Left ventricle myocardium inferior (tissue), 1 donor: ENCODE measurements at places on chromosomes 1 and 21.
A peak's percentile ranks its signal among the peaks of the same experiment; 100 is the strongest.

DNA sequence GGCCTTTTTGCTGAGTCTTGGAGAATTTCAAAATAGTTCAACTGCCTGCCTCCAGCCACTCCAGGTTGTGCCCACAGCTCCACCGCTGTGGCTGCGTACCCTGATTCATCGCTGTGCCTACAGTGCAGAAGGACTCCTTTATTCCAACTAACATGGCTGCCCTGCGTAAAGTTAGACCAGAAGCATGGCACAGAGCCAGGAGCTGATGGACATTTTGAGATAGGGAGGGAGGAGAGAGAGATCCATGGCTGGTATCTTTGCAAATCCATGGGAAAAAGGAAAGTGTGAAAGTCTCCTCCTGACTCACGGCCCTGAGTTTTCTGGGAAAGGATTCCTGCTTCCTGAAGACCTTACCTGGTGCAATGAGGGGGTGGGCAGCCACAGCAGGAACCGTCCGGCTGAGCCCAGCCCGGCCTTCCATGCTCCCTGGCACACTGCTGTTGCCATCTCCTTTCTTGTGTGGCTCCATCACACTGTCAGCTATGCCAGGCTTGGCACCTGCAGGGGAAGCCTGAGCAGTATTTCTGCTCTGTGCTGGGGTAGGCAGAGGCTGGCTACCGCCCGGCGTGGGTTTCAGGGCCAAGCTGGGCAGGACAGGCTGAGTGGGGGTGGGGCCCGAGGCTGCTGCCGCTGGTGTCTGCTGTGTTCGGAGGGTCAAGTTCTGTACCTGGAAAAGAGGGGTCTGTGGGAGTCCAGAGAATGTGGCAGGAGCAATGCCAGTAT lies 46.0 kb upstream of the A3GALT2 start:
- H3K27me3 ChIP-seq = no peaks in the 10 kb centered on the region
- no peak for DNase-seq
- H3K4me3 ChIP-seq = no peak overlapping the region

- no peak for DNase-seq
- H3K36me3 ChIP-seq = peaks cover 62% of the 10 kb centered on the region
- no peak overlapping the region for H3K4me3 ChIP-seq
- H3K4me1 ChIP-seq = no peaks in the 10 kb centered on the region
- H3K27me3 ChIP-seq = no peaks in the 10 kb centered on the region
Observed at GRCh38 chr1:231564373-231564772, 35.9 kb downstream of the TSNAX start.

DNA sequence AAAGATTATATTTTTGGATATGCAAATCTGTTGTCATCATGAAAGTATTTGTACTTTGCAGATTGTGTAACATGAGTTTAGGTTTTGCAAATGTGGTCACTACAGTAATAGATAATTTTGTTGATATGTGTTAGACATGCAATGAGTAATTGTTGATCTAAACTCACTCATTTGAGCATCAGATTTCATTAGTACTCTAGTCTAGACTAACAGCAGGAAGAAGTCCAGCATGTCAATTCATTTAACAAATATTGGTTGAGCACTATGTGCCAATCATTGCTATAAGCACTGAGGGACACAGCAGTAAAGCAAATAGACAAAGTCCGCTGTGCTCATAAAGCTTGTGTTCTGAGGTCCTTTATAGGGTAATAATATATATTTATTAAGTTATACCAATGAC lies 350.0 kb downstream of the USP25 start:
- no peaks in the 10 kb centered on the region for H3K4me1 ChIP-seq
- H3K27me3 ChIP-seq = no peaks in the 10 kb centered on the region
- no peak overlapping the region for H3K4me3 ChIP-seq
- no peak overlapping the region for H3K27ac ChIP-seq
- DNase-seq = no peak

- H3K27me3 ChIP-seq = no peaks in the 10 kb centered on the region
- H3K27ac ChIP-seq = no peak overlapping the region
- H3K4me3 ChIP-seq = no peak overlapping the region
- no peak for DNase-seq
- peaks cover 14% of the 10 kb centered on the region for H3K4me1 ChIP-seq
Observed at GRCh38 chr1:99577313-99577712, 68.6 kb upstream of the PALMD start.

DNA sequence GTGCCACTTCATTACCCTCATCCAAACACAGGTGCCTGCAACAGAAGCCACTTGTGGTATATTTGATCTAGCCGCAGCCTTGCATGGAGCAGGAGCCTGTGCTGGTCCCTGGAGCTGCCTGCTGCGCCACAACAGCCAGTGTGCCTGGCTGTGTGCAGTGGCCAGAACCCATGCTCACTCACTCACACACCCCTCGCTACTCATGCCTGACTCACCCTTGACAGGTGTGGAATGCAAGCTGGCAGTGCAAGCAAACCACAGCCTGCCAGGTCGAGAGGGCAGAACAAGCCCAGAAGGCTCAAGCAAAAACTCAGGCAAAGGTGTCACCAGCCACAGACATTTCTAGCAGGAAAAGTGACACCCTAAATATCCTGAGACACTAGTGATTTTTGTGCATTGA lies 1510.9 kb downstream of the KCNT2 start:
- H3K4me3 ChIP-seq = no peak overlapping the region
- H3K4me1 ChIP-seq = no peaks in the 10 kb centered on the region
- DNase-seq = no peak
- H3K27ac ChIP-seq = no peak overlapping the region
- no peaks in the 10 kb centered on the region for H3K36me3 ChIP-seq
- H3K27me3 ChIP-seq = no peaks in the 10 kb centered on the region

- H3K4me1 ChIP-seq = no peaks in the 10 kb centered on the region
- DNase-seq = no peak
- no peak overlapping the region for H3K4me3 ChIP-seq
- H3K36me3 ChIP-seq = peaks cover 63% of the 10 kb centered on the region
Observed at GRCh38 chr1:235669277-235669676, 19.7 kb upstream of the GNG4 start.

DNA sequence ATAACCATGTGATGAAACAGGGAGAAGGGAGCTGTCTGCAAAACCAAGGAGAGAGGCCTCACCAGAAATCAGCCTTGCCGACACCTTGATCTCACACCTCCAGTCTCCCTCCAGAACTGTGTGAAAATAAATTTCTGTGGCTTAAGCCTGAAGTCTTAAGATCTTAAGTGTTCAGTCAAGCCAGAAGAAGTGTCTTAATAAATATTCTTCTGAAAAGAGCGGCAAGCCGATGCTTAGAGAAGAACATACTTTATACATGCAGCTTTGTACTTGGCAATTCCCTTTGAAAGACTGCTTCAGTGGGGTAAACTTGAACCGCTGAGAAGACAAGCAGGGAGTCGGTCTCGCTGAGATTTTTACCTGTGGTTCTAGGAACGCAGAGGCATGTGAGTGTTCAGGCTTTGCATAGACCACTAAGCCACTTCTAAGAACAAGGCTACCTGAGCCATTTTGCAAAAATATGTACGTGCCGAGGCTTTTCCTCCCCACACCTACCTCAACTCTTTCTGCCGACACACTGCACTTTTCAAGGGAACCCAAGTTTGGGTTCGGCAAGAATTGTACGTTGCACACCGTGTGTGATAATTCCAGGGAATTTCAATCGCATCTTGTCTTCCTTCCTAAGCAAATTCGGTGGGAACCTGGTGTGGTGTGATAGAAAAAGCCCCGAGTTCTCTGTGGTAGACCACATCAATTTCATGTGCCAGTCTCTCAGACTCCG lies 3.4 kb downstream of the RUNX1 start:
- H3K27me3 ChIP-seq = peaks cover 66% of the 10 kb centered on the region
- no peak overlapping the region for H3K27ac ChIP-seq
- no peaks in the 10 kb centered on the region for H3K36me3 ChIP-seq
- no peak overlapping the region for H3K4me3 ChIP-seq
- DNase-seq = no peak

DNA sequence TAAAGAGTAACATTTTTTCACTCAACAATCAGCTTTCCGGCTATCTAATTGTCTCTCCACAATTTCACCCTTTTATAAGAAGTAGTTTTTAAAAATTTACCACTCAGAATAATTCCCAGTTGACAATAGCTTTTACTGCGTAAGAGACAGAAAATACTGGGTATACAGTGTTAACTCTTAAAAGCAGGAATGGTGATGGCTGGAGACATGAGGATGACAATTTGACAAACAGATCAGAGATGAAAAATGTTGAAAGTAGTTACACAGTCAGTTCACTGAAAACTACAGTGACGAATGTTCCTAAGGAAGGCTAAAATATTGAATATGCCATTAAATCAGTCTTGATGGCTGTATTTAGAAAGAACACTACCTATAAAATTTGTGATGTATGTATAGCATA lies 1146.8 kb upstream of the B3GALT2 start:
- DNase-seq = no peak
- H3K27ac ChIP-seq = no peak overlapping the region
- H3K27me3 ChIP-seq = no peaks in the 10 kb centered on the region
- no peaks in the 10 kb centered on the region for H3K4me1 ChIP-seq
- no peaks in the 10 kb centered on the region for H3K36me3 ChIP-seq

DNA sequence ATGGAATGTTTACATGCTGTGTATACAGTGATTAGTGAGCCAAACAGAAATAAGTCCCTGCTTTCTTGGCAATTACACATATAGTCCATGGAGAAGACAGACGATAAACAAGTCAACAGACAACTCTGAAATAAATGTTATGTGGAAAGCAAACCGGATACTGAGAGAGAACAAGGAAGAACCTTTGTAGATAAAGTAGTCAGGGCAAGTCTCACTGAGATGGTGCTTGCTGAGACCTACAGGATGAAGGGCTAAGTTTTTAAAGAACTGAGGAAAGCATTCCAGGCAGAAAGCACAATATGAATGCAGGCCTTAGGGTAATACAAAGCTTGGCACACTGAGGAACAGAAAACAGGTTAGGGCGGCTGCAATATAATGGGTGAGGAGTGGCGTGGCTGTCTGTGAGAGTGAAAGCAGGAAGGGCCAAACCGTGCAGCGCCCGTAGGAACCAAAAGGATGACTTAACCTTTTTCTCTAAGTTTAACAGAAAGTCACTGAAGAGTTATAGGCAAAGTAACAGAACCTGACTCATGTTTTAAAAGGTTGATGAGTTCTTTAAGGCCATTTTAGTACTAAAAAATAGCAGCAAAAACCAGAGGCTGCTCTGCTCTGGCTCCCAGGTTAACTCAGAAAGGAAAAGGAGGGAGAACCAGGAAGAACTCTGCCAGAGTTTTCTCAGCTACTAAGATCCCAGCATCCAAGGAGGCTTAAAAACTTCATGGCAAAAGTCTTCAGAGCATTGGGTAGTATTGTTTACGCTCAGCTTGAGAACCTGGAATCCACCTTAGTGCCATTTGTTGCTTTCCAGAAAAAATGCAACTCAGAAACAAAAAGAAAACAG lies 8.7 kb upstream of the TTF2 start:
- no peak for DNase-seq
- H3K4me3 ChIP-seq = peak overlapping the region; percentile 43
- peaks cover 4% of the 10 kb centered on the region for H3K4me1 ChIP-seq
- H3K36me3 ChIP-seq = no peaks in the 10 kb centered on the region
- H3K27ac ChIP-seq = peak overlapping the region; percentile 50

GRCh38 chr1:17759114-17759513 lies 4.0 kb downstream of the ACTL8 start:
- H3K4me1 ChIP-seq = no peaks in the 10 kb centered on the region
- no peak overlapping the region for H3K27ac ChIP-seq
- H3K36me3 ChIP-seq = peaks cover 5% of the 10 kb centered on the region
- no peak for DNase-seq

- H3K36me3 ChIP-seq = no peaks in the 10 kb centered on the region
- no peak for DNase-seq
- peaks cover 4% of the 10 kb centered on the region for H3K4me1 ChIP-seq
- H3K27ac ChIP-seq = no peak overlapping the region
- H3K27me3 ChIP-seq = no peaks in the 10 kb centered on the region
Observed at GRCh38 chr1:193703121-193703520, 516.7 kb upstream of the B3GALT2 start.

GRCh38 chr1:225409051-225409450 lies 18.8 kb downstream of the LBR start:
- no peak overlapping the region for H3K27ac ChIP-seq
- H3K4me1 ChIP-seq = no peaks in the 10 kb centered on the region
- no peak for DNase-seq
- no peaks in the 10 kb centered on the region for H3K27me3 ChIP-seq
- no peak overlapping the region for H3K4me3 ChIP-seq

DNA sequence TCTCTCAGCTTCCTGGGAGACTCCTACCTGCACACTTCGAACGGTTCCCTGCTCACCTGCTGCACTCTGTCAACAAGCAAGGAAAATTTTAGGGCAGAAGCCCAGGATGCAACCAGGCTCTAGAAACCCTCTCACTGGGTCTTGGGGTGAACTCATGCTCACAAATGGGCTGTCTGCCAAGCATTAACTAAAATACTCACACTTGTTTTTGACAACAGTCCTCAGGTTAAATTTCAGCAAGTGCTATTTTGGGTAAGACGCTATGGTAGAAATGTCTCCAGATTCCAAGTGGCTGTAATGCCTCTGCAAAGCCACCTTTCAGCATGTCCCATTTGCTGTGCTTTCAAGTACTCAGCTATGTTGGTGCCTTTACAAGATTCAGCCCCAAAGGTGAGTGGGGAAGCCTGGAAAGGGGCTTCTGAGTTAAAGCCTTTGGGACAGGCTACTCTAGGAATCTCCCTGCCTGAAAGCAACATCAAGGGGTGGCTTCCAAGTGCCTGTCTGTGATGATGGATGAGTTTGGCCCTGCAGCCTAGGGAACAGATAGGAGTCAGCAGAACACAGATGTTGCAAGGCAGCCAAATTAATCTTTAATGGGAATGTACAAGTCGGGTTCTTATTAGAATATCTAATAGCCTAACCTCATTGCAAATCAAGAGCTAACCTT lies 211.9 kb upstream of the SPAG17 start:
- H3K4me3 ChIP-seq = no peak overlapping the region
- no peak for DNase-seq
- no peak overlapping the region for H3K27ac ChIP-seq
- H3K4me1 ChIP-seq = peaks cover 5% of the 10 kb centered on the region
- no peaks in the 10 kb centered on the region for H3K36me3 ChIP-seq
- H3K27me3 ChIP-seq = no peaks in the 10 kb centered on the region

DNA sequence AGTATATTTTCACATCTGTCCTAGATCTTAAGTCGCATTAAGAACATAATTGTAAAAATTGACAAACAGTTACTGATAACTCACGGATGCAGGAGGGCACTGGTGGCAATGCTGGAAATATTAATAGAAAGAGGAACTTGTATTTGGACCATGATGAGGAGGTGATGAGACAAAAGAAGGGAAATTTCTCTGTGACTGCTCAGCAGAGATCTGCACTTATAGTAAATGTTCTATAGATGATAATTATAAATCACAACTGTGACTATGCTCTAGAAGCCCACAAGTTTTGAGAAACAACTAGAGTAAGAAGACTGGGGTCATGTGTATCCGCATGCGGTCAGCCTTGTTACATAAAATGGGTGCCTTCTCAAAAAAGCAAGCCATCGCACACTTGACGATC lies 8.7 kb upstream of the DUSP12 start:
- H3K27me3 ChIP-seq = peaks cover 17% of the 10 kb centered on the region
- H3K4me1 ChIP-seq = peaks cover 3% of the 10 kb centered on the region
- no peak overlapping the region for H3K4me3 ChIP-seq
- H3K36me3 ChIP-seq = no peaks in the 10 kb centered on the region
- H3K27ac ChIP-seq = no peak overlapping the region

- peaks cover 69% of the 10 kb centered on the region for H3K4me1 ChIP-seq
- H3K36me3 ChIP-seq = no peaks in the 10 kb centered on the region
- no peak for DNase-seq
- no peak overlapping the region for H3K27ac ChIP-seq
- H3K4me3 ChIP-seq = no peak overlapping the region
- H3K27me3 ChIP-seq = no peaks in the 10 kb centered on the region
Observed at GRCh38 chr1:232524056-232524455, 105.9 kb downstream of the SIPA1L2 start.

GRCh38 chr1:84352298-84353106 lies 45.8 kb upstream of the DNASE2B start:
- H3K27me3 ChIP-seq = no peaks in the 10 kb centered on the region
- no peak overlapping the region for H3K4me3 ChIP-seq
- no peak overlapping the region for H3K27ac ChIP-seq
- no peaks in the 10 kb centered on the region for H3K4me1 ChIP-seq
- no peak for DNase-seq
